Renal cortex interstitium (tissue), 15 donors: ENCODE measurements at places on chromosomes 1 and 21. TPM values are rescaled to one million over a fixed set of nuclear protein-coding genes. Genes with fewer than 3 reads are reported as not detected.

DNA sequence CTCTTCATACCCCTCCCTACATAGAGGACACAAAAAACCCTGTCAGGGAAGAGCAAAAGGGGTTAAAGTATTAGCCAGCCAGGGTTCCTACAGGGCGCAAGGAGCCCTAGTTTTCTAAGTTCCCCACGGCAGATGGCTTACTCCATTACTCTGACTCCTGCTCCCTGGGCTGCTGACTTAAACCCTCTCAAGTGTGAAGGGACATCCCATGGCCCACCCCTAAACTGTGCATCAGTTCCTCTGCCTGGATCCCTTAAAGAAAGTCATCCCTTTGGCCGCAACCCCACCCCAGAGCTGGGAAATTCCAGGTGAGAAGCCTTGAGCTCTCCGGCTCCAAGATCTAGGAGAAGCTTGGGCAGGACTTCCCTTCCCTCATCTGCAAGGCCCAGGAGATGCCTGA is 236.0 kb downstream of the TOMM20 start:
- no peak for DNase-seq

DNA sequence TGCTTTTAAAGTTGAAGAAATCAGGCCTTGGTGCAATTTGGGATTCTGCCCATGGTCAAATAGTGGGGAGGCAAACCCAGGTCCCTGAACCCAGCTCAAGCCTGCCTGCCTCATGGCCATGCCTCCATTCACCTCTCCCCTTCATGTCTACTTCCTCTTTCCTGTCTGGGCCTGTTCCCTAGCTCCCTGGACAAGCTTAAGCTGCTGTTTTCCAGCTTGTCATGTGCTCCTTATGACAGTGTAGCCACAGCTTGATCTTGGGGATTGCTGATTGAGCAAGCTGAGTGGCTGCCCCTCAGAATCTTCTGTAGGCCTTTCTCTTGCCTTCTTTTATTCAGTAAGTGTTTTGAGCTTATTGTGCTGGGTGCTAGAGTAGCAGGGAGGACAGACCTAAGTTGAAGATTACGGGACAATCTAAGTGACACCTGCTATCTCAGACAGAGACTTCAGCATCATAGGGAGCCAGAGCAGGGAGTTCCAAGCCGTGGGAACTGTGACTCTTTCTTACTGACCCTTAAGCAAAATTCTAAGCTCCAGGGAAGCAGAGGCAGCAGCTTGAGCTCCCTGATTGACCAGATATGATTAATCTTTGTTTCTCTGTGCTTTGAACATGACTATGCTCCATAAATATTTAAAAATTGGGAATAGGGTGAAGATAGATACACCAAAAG is 520 bp upstream of the MR1 start:
- DNase-seq = no peak

DNA sequence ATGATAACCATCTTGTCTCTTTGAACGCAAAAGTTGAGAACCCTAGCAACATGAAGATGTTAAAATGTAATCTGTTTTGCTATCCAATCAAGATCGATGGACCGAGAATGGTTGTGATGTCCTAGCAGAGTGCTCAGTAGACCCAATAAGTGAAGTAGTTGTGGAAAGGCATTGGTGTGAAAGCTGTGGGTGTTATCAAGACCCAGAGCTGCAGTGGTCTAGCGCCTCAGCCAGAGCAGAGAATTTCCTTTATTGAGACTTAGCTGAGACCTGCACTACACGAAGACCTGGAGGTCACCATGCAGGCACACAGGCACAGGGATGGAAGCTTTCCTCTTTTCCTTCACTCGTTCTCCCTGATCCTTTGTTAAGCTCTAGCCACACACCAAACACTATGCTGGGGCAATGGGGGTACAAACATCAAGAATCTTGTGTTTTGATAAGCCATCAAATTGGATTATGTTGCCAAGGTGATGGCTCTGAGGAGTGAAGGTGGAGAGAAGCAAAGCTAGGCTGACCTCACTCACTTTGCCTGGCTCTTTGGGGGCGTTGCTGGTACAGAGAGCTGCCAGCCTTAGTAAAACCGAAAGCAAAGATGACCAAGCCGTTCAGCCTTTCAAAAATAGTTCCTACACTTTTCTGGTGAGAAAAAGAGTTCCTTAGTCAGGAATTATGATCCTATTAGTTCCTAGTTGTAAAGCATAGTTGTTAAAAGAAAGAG is 24.1 kb downstream of the METTL13 start:
- DNase-seq = no peak

DNA sequence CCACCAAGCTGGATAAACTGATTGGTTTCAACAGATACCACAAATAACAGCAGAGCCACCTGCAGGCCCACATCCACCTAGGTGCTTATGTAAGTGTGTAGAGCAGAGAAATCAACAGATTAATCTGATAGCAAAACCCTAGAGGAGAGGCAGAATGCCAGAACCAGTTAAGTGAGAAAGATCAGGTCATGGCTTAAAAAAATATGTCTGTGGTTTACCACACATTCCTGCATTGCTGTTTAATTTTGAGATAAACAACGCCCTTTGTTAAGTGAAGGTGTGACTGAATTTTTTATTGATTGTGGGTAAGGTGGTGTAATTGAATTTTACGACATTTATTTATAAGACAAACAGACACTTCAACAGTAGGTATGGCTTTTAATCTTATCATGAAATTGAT is 21.2 kb downstream of the CRNN start:
- no peak for DNase-seq

GRCh38 chr1:229454056-229454455 is 20.2 kb upstream of the ACTA1 start:
- DNase-seq = no peak

GRCh38 chr21:17359781-17360180 is 153.1 kb upstream of the CXADR start:
- no peak for DNase-seq

Gene MROH7
- 2.4 TPM for polyA plus RNA-seq

Gene LCE1A
- not detected for polyA plus RNA-seq

DNA sequence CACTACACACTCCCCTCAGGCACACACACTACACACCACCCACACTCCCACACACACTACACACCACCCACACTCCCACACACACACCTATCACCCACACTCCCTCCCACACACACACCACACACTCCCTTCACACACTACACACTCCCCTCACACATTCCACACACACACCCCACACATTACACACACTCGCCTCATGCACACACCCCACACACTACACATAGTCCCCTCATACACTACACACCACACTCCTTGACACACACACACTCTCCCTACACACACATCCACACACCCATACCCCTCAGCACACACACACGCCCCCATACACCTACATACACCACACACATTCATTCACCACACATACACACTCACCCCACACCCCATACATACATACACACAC is 31.0 kb upstream of the SELENON start:
- DNase-seq = no peak

DNA sequence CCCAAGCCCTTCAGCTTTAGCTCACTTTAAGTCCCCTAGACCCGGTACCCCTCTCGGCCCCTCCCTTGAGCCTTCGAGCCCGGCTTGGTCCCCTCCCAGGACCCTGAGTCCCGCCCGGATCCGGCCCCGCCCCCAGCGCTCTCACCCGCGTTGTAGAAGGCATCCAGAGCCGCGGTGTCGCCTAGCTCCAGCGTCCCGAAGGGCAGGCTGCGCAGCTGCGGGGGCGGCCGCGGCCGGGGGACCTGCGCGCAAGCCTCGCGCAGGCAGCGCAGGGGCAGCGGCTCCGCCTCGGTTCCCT is 699 bp downstream of the MAP3K6 start:
- DNase-seq = no peak

DNA sequence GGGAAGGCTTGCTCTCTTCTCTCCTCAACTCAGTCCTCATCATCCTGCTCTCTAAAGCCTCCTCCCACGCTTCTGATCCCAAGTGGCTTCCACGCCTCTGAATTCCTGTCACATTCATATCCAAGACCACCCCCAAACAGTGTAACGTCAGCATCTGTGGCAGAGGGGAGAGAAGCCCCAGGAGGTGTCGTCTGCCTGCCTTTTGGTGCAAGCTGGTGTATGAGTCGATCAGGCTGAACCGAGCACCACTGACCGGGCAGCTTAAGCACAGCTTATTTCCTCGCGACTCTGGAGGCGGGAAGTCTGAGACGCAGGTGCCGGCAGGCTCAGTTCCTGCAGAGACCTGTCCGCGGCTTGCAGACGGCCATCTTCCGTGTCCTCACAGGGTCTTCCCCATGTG is 123.8 kb upstream of the RAB4A start:
- no peak for DNase-seq

Gene RIPPLY3
- polyA plus RNA-seq = 1.9 TPM

- DNase-seq = no peak
Observed at GRCh38 chr21:28644762-28645161, 347.9 kb downstream of the LTN1 start.
